Activated CD8-positive, alpha-beta memory T cell treated with anti-CD3 and anti-CD28 coated beads, Interleukin-2, amount 50 U/mL, for 4 hours (primary cell): ENCODE measurements at places on chromosomes 5 and 9.

- no peak for DNase-seq
Measured at GRCh38 chr9:121930956-121931355, 162.2 kb downstream of the TTLL11 start.

DNA sequence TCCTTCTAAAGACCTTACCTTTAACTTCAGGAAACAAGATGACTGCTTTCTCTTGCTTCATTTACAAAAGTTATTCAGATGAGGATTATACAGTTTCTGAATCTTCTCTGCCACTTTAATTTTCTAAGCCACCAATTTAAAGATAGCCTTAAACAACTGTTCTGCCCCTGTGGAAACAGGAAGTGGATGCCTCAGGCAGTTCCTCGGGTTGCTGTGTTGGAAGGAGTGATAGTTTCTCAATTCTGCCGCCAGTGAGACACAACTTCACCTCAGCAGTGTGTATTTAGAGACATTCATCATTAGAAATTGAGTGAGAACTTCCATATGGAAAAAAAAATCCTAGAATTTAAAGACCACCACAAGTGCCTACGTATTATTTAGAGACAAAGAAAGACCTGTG is 475.1 kb upstream of the WWC1 start:
- DNase-seq = no peak

GRCh38 chr5:86885011-86885410 is 267.3 kb downstream of the COX7C start:
- no peak for DNase-seq

GRCh38 chr9:101432171-101432570 is 3.4 kb downstream of the ALDOB start:
- no peak for DNase-seq

DNA sequence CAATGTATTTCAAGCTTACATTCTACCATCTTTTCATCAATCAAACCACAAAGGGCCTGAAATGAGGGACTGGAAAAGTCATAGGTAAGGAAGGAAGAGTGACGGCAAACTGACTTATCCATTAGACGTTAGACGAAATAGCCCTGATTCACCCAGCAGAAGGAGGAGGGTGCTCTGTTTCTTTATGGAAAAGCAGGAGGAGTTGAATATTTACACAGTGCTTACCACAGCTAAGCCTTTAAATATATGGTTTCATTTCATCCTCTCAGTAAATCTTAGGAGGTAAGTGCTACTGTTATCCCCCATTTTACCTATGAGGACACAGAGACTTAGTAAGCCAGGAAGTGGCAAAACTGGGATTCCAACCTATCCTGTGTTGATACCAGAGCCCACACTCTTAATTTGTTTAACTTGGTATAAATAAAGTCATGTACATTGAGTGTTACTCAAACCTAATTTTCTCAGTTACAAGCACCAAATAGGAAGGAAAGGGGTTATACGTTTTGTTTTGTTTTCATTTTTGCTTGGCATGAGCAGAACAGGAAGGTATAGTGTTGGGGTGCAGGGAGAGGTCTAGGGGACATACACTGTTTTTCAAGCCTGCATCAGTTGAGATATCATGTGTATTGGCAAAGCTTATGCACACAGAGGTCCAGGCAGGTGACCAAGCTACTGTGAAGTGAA is 98.1 kb upstream of the IFNK start:
- DNase-seq = no peak
